ENCODE measurements at places on chromosomes 2 and 18.

GRCh38 chr2:160213511-160213910 lies 13.4 kb upstream of the ITGB6 start:
- DNase-seq: no peak

GRCh38 chr2:231260442-231261208 lies 62.2 kb downstream of the ARMC9 start:
- no peak for DNase-seq

GRCh38 chr18:1014509-1014908 lies 109.8 kb downstream of the ADCYAP1 start:
- DNase-seq: no peak

DNA sequence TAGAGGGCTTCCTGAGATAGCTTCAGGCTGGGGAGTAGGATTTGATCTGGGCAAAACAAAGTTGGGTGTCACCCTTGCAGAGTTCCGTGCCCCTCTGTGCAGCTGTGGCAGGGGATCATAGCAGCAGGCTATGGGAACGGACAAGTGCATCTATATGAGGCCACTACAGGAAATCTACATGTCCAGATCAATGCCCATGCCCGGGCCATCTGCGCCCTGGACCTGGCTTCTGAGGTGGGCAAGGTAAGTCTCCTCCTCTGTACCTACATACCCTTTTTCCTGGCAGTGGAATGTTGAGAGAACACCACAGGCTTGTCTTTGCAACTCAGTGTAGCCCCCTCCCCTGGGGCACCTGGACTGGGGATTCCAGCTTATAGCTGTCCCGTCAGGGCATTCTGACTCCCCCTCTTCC lies 3.5 kb downstream of the WDR54 start:
- no peak for DNase-seq

DNA sequence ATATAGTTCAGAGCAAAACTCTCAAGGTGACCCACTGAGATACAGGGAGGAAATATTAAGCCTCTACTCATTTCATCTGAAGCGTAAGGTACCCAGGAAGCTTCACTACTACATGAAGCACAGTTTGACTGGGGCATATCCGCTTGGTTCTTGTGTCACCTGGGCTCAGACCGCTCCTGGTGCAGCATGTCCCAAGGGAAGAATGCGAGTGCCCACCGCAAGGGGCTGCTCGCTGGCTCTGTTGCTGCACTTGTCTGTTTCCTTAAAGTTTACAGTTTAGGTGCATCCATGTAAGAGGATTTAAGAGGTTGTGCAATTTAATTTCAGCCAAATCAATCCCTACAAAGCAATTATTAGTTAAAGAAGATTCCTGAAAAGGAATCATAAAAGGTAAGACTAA lies 507.8 kb downstream of the FBXO15 start:
- no peak for DNase-seq

GRCh38 chr2:16675781-16676180 lies 10.1 kb upstream of the CYRIA start:
- no peak for DNase-seq

- no peak for DNase-seq
Observed at GRCh38 chr2:70958759-70959158, 19.7 kb upstream of the ANKRD53 start.

DNA sequence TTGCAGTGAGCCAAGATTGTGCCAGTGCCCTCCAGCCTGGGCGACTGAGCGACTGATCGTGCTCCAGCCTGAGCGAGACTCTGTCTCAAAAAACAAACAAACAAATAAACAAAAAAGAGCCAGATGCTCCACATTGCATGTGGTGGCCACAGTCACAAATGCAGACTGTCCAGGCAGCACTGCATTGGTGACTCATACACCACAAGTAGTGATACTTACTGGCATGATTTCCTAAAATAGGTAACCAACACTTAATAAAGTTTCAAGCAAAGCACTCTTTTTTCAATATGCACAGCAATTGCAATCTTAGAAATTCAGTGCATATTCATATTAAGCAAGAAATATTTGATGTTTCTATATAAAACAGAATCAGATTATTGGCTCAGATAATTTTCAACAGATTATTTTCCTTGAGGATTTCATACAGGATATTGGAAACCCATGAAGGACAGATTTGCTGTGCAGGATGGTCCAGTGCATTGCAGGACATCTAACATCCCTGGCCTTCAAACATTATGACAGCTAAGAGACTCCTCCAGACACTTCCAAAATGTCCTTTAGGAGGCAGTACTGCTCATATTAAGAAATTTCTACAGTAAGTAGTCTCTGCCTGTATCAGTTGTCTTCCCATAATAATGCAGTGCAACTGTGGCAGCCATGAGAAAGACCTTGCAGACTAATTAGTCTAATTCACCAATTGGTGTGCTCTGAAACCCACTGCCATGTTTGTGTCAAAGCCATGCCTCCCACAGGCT lies 10.5 kb upstream of the SLC1A4 start:
- no peak for DNase-seq

GRCh38 chr2:240453461-240454105 lies 18.1 kb downstream of the GPC1 start:
- DNase-seq: no peak

GRCh38 chr2:176390276-176391147 lies 121.3 kb downstream of the MTX2 start:
- DNase-seq: no peak

GRCh38 chr2:106841886-106842645 lies 43.9 kb downstream of the ST6GAL2 start:
- DNase-seq: no peak

GRCh38 chr2:206736935-206737334 lies 18.7 kb upstream of the DYTN start:
- DNase-seq: no peak

GRCh38 chr2:101655702-101656422 lies 41.6 kb upstream of the MAP4K4 start:
- DNase-seq: no peak

GRCh38 chr2:175372704-175373701 lies 191.5 kb upstream of the ATP5MC3 start:
- no peak for DNase-seq

DNA sequence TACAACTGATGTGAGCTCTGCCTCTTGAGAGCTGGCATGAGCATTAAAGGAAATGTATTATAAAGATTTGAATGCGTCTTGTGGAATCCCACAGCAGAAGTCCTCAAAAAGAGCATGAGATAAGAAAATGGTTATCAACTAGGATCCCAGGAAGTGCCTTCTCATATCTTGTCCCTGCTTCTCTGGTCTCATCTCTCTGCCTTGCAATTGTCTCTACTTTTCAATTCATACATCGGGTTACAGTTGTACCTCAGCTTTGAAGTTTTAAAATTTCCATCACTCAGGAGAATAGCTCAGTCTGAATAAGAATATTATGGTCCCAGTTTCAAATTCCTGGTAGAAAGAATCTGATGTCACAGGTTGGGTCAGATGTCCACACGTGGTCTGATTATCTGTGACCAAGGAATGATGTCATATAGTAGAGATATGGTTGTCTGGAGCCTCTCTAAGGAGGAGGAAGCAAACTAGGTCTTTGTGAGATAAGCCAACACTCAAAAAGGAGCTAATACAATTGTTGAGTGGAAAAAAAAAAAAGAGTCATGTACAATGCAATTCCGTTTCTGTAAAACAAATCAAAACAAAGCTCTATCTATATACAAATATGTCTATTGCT lies 21.7 kb upstream of the CCDC88A start:
- DNase-seq: no peak

GRCh38 chr2:175353275-175353674 lies 171.8 kb upstream of the ATP5MC3 start:
- DNase-seq: no peak

- no peak for DNase-seq
Observed at GRCh38 chr2:1767939-1768691, 23.8 kb upstream of the PXDN start.

DNA sequence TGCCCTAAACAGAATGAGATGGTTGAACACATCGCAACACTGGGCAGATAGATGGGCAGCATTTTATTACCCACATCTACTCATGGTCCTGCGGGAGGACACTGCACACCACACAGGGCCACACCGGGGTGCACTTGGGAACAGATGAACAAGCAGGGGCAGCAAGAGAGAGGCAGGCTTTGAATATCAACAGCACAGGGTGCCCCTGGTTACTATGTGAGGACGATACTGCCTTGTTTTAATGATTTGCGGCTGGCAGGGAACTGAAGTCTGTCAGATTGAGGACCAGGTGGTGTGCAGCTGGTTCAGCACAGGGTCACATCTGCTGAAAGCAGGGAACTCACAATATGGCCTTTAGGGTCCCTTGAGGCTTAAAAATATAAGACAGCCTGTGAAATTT lies 195.7 kb downstream of the PIEZO2 start:
- no peak for DNase-seq

GRCh38 chr2:120650022-120650644 lies 85.5 kb upstream of the GLI2 start:
- no peak for DNase-seq

- no peak for DNase-seq
Observed at GRCh38 chr18:318791-319291, 51.0 kb upstream of the THOC1 start.

GRCh38 chr2:218478544-218478943 lies 59.6 kb downstream of the VIL1 start:
- DNase-seq: no peak

DNA sequence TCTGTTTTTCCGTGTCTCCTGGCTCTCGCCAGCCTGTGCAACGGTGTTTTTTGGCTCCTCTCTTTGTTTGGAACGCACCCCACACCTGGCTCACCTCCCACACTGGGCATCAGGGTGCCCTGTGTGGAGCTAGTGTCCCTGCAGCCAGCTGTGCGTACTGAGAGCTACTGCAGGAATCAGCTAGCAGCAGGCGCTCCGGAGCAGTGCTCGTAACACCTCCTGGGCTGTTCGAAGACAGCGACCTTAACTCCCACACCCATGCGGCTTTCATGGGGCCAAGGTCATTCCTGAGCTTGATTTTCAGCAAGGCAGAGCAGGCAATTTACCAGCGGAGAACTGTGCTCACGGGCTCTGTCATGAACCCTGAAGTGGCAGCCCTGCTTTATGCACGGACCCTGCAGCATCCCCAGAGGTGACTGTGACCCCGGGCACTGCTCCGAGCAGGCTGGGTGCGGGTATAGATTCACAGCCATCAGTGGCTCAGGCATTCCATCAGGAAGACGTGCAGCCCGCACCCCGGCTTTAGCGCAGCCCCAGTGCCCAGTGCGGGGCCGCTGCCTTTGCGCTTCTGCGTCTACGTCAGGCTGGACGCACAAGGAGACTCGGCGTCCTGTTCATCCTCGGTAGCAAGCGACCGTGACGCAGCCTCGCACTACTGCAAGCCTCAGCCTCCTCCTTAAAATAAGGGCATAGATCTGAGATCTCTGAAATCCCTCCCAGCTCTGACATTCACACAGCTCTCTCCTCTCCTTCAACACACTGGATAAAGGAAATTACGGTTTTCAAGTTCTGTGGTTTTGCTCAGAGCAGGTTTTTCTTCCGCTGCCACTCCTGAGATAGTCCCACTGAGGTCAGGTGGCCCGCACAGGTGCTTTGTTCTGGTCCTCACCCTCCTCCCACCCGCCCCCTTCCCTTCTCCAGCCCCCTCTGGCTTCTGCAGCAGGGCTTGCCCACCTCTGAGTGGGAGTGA lies 58.2 kb downstream of the ADI1 start:
- DNase-seq: no peak

All from HS-27A (cell line).